ENCODE measurements at places on chromosomes 11 and 22.

DNA sequence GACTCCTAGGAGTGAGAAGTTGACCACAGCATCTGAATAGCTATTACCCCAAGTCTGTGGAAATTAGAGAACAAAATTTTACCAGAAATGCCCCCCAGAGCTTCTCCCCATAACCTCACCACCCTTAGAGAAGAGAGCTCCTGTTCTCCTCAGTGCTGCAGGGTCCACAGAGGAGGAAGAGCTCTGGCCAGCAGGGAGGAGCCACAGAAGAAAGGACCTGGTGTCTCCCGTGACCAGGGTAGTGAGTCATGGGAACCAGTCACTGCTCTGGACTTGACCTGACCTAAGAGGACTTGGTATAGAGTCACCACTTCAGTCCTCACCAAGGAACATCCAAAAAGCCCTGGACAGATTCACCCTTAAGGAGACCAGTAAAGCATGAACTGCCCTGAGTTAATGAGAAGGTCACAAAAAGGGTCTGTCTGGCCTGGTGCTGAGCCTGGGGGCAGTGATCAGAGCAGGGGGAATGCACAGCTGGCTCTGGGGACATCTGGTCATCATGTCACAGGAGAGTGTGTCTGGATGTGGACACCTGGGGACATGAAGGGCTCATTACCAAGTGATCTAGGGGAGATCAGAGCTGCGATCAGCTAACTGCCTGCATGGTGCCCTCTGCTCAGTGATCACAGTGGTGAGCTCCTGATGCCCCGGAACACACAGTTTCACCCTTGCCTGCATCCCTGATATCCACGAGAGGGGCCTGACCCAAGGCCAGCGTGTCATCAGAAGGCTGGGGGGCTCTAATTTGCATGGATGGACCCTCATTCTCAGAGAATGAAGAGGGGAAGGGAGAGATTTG, 103.3 kb upstream of the TOP3B start:
- no peak for DNase-seq

DNA sequence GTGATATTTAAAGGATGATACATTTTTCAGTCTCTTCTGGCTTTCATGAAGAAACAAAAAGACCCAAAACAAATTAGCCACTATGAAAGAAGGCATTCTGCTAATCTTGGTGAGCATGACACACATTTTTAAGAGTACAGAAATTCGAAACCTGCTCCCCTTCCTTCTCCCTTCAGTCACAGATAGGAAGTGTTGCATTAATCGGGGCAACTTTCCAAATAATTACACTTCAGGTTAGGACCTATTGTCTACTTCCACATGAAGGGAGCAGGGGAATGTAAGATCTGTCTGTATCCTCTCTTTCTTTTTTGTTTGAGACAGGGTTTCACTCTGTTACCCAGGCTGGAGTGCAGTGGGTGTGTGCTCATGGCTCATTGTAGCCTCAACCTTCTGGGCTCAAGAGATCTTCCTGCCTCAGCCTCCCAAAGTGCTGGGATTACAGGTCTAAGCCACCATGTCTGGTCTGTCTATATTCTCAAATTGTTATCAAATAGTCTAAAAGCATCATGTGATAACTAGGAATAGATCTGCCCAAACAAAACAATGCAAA, 45.8 kb downstream of the NCAM1 start:
- no peak for DNase-seq

GRCh38 chr11:80783561-80783960, 1342.7 kb upstream of the TENM4 start:
- no peak for DNase-seq

- no peak for DNase-seq
Observed at GRCh38 chr11:18229501-18229900, 7.1 kb downstream of the SAA4 start.

- no peak for DNase-seq
Observed at GRCh38 chr11:28528217-28528616, 420.0 kb downstream of the METTL15 start.
